Mesenchymal stem cell (in vitro differentiated cells and primary cell): ENCODE measurements at places on chromosomes 1 and 21.

- DNase-seq, result no peak
Measured at GRCh38 chr1:162336621-162337285, 39.9 kb downstream of the SPATA46 start.

GRCh38 chr1:173960625-173961024 is 43.5 kb upstream of the SERPINC1 start:
- no peak for DNase-seq

GRCh38 chr1:202049129-202049528 is 38.7 kb downstream of the ELF3 start:
- no peak for DNase-seq

DNA sequence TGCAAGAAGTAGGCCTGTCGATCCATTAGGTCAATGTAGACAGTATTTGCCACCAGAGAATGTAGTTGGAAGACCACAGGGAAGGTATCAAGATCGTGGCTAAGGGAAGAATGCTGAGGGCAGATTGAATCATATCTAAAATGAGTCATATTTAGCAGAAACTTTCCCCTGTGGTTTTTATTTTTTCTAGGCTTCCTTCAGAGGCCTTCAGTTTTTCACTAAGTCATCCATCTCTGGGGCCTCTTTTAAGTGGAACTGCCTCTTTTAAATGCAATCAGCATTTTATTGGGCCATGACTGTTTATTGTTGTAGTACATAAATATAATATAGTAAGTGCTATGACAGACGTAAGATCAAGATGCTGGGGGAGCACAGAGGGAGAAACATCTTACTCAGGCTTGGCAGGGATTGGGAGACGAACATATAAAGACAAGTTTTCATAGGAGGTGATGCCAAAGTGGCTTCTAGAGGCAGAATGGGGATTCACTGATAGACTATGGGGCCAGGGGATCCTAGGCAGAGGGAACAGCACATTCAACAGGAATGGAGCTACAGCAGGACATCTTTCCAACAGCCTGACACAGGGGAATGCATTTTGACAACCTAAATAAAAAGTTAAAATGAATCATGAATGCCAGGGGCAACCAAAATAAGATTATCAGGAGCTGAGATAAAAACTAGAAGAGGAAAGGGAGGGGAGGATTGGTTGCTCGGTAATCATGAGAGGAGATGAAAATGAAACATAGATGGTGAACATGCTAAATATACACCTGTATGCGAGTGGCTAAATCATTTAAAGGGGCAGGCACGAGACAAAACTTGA is 20.1 kb downstream of the UBE2U start:
- peak; percentile 90 for DNase-seq

- DNase-seq, result no peak
Measured at GRCh38 chr1:44511769-44512168, 106.7 kb downstream of the RNF220 start.

DNA sequence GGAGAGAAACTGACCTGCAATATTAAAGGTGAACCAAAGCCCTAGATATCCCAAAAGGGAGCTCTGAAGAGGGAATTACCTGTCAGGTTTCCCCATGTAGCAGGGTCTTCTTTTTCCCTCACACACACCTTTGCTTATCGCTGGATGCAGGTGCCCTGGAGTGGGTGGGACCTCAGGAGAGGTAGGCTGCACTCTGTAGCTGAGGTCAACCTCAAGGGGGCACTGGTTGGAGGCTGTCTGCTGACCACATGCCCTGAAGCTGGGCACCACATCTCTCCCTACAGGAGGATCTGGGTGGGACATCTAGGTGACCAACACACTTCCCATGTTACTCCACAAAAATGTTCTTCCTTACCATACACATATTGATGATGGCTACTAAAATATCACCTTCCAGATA is 298.7 kb upstream of the USP25 start:
- no peak for DNase-seq

GRCh38 chr1:182848736-182849135 is 9.6 kb downstream of the DHX9 start:
- no peak for DNase-seq

- no peak for DNase-seq
Measured at GRCh38 chr1:228540161-228540917, 53.2 kb downstream of the RNF187 start.

- DNase-seq, result peak; percentile 10
Measured at GRCh38 chr1:114755006-114755931, 2.5 kb downstream of the CSDE1 start.

DNA sequence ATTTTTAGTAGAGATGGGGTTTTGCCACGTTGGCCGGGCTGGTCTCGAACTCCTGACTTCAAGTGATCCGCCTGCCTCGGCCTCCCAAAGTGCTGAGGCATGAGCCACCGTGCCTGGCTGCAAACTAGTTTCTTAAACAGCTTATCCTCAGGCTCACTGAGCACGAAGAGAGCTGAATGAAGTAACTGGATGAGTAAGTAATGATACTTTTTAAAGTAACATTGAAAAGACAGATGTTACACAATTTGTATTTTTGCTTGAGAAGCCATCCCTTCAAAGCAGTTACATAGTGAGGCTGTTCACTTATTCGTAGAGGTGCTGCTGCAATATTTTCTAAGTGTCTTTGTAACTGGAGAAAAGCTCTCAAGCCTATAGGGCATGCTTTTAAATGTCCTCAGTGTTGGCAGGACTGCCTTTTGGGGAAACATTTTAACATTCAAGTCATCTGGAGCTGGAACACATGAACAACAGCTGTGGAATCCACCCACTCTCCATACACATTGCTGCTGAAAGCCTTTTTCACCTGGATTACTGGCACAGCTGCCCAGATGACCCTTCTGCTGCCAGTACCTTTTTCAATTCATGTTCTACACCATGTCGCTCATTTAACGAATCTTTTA is 2.7 kb upstream of the YBX1 start:
- peak; percentile 23 for DNase-seq

DNA sequence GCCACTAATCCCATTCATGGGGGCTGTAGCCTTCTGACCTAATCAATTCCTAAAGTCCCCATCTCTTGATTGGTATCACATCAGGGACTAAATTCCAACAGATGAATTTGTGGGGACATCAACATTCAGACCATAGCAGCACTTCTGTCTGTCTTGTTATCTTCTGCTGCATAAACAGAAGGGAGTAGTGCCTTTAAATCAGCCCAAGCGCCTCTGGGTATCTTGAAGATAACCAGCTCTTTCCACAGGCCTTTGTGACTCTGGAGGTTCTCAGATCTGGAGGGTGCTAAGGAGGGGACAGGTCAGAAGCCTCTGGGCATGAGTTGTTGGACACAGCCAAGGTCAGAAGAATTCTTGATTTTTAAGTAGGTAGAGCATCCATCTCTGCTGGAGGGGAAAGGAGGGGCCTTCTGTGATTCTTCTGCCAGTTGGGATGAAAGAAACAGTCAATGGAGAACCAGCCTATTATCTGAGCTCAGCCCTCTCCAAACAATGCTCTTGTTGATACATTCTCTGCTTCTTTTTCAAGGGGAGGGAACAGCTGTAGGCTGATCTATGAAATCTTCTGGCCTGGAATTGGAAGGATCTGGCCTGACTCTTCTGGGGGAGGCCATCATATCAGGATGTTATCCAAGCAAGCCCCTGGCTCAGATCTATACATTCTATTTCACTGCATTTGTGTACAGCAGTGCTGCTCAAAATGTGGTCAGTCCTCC is 31.3 kb upstream of the LRIG2 start:
- no peak for DNase-seq

DNA sequence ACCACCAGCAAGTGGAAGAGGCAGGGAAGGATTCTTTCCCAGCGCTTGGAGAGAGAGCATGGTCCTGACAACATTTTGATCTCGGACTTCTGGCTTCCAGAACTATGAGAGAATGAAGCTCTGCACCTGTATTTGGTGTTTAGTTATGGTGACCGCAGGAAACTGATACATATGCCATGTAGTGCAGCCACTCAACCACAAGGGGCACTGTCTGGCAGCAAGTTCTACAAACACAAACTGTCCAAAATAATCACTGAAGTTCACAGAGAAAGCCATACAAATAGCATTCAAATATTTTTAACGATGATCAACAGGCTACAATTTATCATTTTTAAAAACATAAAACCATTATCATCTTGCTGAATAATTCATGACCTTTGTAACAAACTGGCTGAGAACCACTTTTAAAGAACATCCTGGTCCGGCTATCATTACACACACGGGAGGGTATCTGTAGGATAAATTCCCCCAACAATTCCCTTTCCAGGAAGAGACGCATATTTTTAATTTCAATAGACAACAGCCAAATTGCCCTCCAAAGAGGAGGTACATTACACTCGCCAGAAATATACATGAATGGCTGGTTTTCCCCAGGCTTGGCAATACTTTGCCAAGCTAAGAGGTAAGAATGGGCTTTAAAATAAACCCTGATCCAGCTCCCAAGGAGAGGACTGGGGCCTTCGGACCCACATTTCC is 9.2 kb upstream of the CBR3 start:
- peak; percentile 54 for DNase-seq

DNA sequence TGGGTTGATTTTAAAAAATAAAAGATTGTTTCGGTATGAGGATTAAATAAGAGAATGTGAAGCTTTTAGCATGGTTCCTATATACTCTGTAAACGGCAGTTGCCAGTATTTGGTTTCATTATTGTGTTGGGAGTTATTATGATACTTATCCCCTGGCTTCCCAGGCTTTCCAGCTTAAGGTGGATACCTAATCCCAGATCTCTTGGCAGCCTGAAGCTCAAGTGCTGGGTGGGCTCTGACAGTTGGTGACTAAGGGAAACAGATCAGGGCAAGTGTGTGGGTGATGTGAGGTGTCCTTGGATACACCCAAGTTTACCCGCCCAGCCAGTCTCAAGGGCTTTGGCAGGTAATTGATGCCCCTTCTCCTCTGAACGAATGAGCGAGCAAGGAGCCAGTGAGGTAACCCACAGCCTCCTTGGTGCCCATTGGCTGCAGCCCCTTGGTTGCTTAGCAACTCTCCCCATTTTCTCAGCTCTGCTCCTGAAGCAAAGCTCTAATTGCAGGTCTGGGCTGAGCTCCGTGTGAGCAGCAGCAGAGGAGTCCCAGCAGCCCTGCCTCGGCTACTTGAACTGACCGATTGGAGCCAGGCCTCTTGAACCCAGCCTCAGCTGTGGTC is 6.1 kb downstream of the IPO13 start:
- no peak for DNase-seq

- peak; percentile 89 for DNase-seq
Measured at GRCh38 chr1:41902159-41902577, 16.6 kb downstream of the HIVEP3 start.

GRCh38 chr1:224457782-224458144 is 23.2 kb upstream of the WDR26 start:
- no peak for DNase-seq

- DNase-seq, result no peak
Measured at GRCh38 chr1:115355069-115355468, 17.0 kb upstream of the NGF start.

DNA sequence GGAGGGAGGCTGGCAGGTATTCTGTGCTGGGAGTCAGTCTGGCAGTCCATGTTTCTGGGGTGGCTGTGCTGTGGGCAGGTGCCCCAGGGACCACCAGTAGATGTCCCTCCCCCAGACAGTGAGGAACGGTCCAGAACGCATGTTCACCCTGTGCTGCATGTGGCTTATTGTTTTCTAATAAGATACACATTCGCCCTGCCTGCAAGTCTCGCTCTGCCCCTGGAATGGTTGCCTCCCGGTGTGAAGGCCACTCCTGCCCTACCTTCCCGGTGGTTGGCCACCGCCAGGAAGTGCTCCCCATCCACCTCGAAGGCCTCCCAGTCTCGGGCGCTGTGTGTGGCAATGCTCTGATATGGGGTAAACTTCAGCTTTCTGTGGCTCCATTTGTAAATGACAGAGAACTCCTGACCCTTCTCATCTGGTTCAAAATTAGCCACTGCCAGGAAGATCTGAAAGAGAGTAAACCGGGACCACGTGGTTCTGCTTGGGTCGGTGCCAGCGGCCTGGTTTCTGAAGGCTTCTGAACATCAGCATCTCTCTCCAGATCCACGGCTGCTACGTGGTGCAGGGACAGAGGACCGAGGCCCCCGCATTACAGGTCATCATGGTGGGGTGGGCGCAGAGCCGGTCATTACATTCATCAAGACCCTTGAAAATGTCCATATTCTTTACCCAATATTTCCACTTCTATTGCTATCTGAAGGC is 14.5 kb downstream of the KRTAP10-1 start:
- no peak for DNase-seq

DNA sequence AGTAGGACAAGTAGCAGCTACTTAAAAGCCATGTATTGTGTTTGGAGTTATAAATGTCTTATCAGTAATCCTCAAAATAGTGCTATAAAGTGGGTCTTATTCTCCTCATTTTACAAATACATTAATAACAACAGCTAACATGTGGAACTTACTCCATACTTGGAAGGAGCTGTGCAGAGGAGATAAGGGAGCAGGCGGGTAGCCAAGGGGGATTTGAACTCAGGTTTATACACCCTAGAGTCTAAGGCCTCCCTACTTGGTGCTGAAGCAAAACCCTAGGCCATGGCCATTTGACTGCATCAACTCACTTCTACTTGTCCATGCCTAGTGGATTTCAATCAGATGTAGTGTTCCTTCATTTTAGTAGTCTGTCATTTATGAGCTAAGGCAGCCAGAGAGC is 72.1 kb downstream of the LMO4 start:
- DNase-seq, result no peak

DNA sequence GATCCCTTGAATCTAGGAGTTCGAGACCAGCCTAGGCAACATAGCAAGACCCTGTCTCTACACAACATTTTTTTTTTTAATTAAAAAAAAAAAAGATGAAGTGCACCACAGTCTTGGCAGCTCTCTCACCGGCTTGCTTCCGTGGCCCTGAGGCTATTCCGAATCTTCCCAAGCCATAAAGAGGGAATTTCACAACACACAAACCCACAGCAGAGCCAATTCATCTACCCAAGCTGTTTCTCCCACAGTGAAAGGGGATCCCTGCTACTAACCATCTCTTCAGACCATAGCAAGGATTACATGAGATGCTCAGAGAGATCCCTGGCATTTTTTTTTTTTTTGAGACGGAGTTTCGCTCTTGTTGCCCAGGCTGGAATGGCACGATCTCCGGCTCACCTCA is 8.3 kb upstream of the CHD5 start:
- no peak for DNase-seq

DNA sequence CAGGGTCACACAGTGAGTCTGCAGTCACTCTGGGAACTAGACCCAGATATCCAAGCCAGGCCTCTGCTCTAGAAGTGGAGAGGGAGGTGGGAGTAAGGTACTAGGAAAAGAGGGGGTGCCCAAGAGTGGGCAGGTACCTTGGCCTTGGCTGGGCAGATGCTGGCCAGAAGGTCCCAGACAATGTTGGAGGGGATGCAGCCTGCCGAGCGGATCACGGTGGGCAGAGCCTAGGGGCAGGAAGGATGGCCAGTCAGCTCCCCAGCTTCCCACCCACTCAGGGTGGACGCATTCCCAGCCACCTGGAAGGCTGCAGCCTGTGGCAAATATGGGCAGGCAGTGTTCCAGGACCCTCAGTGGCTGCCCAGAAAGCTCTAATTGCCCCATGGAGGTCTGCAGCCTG is 23.3 kb downstream of the SPOCD1 start:
- no peak for DNase-seq

DNA sequence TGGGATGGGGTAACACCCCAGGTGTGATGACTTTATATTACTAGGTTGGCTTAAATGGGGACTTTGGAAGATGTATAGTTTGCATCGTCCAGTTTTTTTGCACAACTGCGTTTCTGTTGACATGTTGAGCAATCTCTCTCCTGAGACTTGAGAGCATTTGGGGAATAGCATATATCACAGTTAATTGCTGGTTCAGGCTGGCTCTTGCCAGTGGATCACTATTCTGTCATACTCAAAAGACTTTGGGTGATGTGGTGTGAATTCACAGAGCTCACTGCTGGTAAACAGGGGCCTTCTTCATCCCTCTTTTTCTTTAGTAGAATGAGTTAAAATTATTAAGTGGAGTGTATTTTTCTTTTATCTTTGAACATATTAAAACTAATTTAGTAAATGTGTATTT is 44.3 kb downstream of the LHX9 start:
- no peak for DNase-seq

- DNase-seq, result no peak
Measured at GRCh38 chr1:152111515-152111968, 3.7 kb downstream of the TCHH start.
